ENCODE measurements at places on chromosomes 6 and 20.

- no peak for DNase-seq
These were observed 134.1 kb downstream of the FAM83B start for GRCh38 chr6:54980511-54981275.

DNA sequence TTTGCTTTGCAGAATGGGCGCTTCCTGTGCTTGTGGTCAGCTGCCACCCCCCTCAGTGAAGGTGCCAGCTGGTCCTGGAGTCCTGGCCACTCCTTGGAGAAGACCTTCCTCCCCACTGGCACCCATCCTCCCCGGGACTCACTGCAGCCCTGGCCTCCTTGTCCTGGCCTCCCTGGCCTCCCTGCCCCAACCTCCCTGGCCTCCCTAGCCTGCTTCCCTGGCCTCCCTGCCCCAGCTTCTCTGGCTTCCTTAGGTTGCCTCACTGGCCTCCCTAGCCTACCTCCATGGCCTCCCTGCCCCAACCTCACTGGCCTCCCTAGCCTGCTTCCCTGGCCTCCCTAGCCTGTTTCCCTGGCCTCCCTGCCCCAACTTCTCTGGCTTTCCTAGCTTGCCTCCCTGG is 297.8 kb downstream of the CDH4 start:
- DNase-seq: no peak

GRCh38 chr6:43717389-43717788 is 29.8 kb upstream of the MRPS18A start:
- DNase-seq: no peak

DNA sequence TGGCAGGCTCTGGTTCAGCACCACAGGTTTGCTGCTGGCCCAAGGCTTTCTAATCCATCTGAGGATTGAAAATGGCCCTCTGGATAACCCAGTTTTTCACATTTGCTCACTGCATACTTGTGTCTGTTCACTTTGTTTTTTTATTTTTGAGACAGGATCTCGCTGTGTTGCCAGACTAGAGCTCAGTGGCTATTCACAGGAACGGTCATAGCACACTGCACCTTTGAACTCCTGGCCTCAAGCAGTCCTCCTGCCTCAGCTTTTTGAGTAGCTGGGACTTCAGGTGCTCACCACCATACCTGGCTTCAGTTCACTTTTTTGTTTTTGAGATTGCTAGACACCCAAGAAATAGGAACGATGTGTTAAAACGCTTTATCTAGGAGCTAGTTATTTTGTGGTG is 57.9 kb downstream of the ITCH start:
- DNase-seq: no peak

DNA sequence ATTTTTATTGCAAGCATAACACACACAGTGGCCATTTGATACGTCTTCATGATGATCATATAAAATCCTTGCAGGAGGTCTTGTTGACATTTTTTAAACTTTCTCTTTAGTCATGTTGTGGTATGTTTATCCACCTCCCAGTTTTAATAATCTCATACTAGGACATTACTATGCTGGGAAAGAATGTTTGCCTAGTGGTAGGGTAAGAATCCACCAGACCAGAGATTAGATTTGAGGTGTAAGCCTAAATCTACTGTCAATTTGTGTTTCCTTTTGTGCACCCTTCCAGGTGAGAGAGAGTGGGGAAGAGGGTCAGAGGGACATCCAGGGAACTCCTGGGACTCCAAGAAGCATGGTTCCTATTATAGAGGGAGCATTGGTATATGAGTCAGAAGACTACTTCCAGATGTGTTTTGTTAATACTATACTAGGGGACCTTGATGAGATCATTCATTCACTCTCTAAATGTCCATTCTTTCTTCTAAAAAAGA is 298.3 kb upstream of the SASH1 start:
- DNase-seq: no peak

- DNase-seq: no peak
These were observed 103.3 kb downstream of the FIG4 start for GRCh38 chr6:109794201-109794923.

DNA sequence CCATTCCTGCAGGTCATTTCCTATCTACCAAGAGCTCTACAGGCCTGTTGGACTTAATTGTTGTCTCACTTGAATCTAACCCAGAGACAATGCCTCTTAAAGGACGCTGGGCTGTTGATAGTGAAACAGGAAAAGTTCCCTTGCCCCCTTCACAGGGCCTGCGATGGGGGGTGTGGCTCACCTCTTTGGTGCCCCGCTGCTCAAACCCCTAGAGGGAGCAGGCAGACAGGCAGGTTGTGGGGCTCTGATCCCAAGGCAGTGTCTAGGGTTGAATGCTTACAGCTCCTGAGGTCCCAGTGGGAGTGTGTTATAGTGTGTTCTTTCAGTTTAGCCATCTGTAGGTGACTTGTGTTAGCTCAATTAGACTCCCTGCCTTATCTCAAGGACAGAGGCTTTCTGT is 68.0 kb downstream of the OTOR start:
- DNase-seq: no peak

GRCh38 chr6:22057962-22058361 is 238.9 kb downstream of the PRL start:
- no peak for DNase-seq

DNA sequence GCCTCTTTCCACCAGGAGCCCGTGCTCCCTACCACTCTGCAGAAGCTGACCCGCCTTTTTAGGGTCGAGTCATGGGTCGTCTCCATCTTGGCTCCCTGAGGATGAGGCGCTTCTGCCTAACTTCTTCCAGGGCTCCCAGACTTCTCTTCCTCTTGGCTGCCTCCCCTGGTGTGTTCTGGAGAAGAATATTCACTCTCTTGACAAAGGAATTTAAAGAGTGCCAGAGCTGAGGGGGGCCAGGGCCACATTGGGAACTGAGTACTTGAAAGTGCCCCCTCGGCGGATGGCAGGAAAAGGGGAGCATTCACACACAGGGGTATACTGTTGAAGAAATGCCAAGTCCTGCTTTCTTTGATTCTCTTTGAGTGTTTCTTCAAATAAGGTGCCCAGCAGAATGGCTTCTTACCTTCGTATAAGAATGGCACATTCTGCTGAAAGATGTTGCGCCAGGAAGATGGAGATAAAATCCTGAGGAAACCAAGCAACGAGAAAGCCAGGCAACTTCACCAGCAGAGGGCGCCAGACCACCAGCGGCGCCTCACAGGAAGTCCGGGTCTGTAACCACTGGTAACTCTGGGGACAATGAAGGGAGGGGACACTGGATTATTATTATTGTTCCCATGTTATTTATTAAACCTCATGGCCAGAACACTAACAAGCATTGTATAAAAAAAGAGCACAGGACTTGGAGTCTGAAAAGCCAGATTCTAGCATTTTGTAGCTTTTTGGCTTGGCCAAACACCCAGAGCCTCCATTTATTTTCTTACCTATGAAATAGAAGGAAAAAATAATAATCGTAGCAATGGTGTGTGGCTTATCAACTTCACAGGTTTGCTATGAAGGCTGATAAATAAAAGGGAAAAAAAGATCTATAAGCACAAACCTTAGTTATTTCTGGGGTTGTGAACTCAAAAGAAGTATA is 176.7 kb downstream of the HACE1 start:
- DNase-seq: peak; percentile 46

DNA sequence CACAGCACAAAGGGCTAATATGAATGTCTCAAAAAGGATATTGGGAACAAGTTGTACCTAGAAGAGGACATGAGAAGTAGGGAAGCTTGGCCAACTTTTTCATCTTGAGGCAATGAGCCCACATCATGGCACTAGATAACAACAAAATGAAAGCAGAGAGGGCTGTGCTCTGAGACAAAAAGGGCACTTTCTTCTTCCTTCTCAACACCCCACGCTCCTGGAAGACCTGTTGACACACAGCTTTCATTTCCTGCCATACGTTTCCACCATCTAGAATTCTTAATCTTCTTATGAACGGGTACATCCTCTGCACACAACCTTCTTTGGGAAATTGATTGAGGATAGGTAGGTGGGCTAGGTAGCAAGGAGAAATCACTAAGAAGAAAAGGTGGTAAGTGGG is 187.8 kb upstream of the STXBP5 start:
- DNase-seq: no peak

DNA sequence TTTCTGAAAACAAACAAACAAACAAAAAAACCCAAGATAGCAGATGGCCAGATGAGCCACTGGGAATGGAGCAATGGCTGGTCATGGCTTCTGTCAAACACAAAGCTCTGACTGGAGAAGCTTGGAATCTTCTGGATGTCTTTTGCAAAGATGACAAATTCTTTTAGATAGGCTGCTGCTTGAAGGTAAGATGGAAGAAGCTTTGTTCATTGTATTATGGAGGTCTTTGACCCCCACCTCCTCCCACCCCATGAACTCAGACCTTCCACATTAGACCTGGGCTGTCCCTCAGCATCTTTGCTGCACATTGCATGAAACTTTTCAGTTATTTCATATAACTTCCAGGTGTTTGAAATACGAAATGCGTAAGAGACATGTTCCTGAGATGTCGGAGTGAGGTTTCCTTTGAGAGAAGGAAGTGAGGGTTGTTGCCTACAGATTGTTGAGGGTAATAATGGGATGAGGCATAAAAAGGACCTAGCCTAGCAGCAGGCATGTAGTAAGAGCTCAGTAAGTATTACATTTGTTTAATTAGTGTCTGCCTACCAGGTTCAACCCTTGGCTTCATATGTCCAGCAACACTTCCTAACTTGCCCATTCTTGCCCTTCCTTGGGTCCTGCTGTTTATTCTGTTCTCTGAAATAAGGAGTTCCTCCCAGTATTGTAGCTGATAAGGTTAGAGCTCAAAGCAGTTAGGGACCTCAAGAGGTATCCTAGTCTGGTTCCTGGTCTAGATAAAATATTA is 51.4 kb upstream of the IER3 start:
- DNase-seq: no peak

- peak; percentile 49 for DNase-seq
These were observed 27.0 kb downstream of the HECA start for GRCh38 chr6:139161817-139162284.

- DNase-seq: no peak
These were observed 115.1 kb downstream of the QKI start for GRCh38 chr6:163529605-163530004.

- no peak for DNase-seq
These were observed 191.0 kb downstream of the TBXT start for GRCh38 chr6:165976684-165977083.

DNA sequence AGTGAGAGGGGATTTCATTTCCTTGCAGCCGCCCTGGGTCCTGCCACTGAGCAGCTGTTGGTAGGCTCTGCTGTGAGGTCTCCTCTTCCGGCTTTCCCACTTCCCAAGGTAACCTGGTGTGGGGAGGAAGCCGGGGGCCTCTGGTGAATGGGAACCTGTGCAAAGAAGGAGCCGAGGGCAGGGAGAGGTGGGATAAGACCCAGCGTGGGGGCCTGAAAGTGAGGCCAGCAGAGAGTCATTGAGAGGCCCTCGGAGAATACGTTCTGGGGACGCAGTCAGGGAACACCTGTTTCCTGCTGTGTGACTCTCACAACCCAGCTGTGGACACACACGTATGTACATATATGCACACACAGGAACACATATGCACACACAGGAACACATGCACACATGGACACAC is 100.7 kb downstream of the CDH26 start:
- DNase-seq: no peak

DNA sequence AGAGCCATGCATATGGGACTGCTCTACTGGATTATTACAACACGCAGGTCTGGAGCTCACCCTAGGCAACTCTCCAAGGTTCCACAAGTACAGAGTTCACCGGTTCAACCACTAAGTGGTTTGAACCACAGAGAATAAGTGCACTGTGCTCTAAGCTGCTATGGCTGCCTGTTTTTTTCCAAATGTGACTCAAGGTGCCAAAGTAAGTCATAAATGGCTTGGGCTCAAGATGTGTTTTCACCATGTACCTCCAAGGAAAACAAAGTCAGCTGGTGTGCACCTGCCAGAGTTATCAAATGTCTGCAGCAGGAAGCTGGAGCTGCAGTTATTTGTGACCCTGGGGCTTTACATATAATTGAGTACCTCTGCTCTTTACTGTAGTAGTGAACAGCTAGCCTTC is 76.7 kb downstream of the PREP start:
- DNase-seq: no peak

DNA sequence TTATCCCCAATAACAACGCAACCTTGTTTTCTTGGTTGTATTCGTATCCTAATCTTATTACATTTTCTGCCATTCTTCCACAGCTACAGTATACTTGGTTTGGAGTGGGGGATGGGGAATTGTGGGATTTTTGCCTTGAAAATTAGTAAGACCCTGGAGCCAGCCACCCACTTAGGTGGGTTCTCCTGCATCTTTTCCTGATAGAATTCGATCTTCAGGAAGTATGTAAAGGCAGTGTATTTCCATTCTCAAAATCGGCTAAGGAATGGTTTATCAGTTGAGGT is 1.1 kb downstream of the ITCH start:
- no peak for DNase-seq

DNA sequence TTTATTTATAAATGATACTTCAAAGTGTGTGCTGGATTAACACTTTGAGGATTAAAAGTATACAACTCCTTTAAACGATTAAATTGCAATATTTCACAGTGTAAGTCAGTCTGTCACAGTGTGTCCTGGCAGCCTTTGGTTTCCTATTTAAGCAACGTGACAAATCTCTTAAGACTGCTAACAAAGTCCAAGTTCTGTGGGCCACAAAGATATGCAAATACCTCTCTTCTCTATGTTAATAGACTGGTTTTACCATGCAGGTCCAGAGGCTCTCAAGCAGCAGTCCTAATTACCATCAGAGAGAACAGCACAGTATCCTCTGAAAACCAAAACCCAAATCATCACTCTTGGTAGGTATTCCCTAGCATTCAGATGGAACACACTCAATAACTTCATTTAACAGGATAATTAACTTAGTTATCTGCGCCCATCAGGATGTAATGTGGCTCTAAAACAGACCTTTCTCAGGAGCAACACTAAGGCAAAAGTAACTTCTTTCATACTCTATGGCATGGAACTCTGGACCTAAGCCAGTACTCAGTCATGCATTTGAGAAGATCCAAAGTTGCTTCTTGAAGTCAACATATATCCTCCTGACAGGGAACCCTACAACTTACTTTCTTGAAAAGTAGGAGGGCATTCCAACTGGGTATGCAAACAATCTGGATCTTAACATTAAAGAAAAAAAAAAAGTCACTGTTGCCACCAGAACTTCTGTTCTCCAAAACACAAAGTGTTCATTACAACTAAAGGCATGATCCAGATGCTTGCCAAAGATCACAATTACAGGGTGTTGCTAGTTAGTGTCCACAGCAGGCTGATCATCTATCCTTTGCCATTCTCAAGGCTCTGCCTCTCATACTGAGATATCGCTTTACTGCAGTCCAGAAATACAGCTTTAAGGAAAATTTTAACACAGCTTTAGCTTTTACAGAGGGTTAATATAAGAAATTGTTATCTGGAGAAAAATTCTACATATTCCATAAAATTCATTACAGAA is 53.2 kb downstream of the MAN1A1 start:
- DNase-seq: no peak

- DNase-seq: no peak
These were observed 67.9 kb downstream of the IGF2R start for GRCh38 chr6:160036790-160037206.

GRCh38 chr6:80528115-80528514 is 421.6 kb downstream of the BCKDHB start:
- no peak for DNase-seq

GRCh38 chr6:26026833-26027490 is 60.3 kb upstream of the HFE start:
- peak; percentile 76 for DNase-seq
